Stimulated activated CD8-positive, alpha-beta memory T cell treated with anti-CD3 and anti-CD28 coated beads, Interleukin-4, amount 100 ng/mL, for 1 hour (primary cell): ENCODE measurements at places on chromosomes 2 and 18.

- DNase-seq: no peak
Measured at GRCh38 chr2:207974216-207974605, 51.1 kb downstream of the PLEKHM3 start.

GRCh38 chr2:237598468-237599208 lies 8.1 kb upstream of the RAB17 start:
- no peak for DNase-seq

DNA sequence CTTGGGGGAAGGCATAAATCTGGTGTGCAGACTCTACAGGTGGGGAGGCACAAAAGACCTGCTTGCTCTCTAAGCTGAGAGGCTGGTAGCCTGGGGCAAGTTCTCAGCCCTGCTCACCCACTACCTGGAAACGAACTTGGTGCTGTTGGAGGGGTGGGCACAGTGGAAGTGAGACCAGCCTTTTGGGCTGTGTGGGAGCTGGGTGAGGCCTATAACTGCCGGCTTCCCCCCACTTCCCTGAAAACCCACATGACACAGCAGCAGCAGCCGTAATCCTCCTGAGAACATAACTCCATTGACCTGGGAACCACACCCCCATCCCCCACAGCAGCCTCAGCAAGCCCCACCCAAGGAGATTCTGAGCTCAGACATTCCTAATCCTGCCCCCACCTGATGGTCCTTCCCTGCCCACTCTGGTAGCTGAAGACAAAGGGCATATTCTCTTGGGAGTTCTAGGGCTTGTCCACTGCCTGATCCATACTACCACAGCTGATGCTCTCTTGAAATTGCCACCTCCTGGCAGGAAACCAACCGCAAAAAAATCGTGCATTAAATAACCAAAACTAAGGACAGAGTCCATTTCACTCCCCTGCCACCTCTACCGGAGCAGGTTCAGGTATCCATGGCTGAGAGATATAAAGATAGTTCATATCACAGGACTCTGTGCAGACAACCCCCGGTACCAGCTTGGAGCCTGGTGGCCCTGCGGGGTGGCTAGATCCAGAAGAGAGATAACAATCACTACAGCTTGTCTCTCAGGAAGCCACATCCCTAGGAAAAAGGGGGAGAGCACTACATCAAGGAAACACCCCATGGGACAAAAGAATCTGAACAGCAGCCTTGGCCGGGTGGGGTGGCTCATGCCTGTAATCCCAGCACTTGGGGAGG lies 178.1 kb downstream of the NDUFA10 start:
- no peak for DNase-seq

DNA sequence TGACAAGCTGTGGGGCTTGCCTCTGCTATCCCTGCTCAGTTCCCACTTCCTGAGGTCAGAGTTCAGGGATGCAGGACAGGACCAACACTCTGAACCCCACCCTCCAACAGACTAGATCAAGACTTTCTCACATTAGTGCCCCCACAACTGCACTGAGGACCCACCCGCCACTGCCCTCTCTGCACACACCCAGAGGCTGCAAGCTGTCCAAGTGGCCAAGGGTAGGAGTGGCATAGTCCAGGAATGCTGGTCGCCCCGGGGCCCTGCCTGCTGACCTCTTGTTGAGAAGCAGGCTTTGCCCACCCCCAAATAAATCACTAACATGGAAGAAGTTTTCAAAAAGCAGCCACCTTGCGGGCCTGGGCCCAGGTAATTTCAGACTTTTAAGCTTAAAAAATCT lies 5.5 kb upstream of the KIF1A start:
- DNase-seq: no peak

GRCh38 chr2:216084547-216084946 lies 2.8 kb downstream of the TMEM169 start:
- no peak for DNase-seq

DNA sequence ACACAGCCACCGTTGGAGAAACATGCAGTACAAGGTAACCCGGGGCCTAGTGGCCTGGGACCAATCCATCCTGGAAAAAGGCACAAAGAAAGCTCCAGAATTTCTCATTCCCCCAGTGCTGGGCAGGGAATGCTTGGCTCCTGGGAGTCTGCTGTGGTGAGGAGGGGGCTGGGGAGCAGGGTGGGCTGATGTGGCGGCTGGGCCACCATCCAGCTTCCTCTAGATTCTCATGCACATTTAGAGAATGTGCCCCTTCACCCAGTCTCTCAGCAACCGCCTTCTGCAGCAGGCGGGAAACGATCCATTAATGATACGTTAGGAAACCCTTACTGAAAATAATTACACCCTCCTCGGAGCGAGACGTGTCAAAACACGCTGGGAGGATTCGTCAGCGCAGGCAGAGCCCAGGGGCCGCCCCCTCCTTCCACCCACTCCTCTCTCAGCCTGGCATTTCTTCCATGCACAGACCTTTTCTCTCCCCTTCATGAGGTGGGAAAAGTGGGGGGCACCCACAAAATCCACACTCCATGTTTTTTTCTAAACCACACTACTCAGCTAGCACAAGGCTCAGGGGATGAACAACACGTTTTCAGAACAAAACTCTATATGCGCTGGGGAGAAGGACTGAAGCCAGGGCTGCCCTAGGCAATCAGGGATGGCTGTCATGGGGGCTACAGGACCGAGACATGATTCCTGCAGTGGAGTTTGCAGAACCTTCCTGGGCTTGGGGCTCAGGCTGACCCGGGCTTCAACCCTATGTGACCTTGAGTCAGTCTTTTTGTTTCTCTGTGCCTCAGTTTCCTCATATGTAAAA lies 56.1 kb upstream of the SMAD7 start:
- no peak for DNase-seq

- DNase-seq: no peak
Measured at GRCh38 chr2:96661324-96661723, 18.8 kb downstream of the FER1L5 start.

DNA sequence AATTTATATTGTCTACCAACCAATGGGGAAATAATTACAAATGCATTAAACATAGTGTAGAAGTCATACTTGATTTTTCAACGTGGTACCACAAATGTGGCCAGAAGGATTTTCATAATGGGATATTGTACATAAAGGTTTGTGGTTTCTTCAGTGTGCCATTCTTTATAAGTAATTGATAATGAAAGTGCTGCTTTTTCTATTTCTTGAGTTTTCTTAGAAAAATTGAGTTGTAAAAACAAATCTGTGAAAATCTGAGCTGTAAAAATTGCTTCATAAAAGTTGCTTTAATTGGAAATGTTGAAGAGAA lies 103.6 kb downstream of the KYNU start:
- DNase-seq: no peak

DNA sequence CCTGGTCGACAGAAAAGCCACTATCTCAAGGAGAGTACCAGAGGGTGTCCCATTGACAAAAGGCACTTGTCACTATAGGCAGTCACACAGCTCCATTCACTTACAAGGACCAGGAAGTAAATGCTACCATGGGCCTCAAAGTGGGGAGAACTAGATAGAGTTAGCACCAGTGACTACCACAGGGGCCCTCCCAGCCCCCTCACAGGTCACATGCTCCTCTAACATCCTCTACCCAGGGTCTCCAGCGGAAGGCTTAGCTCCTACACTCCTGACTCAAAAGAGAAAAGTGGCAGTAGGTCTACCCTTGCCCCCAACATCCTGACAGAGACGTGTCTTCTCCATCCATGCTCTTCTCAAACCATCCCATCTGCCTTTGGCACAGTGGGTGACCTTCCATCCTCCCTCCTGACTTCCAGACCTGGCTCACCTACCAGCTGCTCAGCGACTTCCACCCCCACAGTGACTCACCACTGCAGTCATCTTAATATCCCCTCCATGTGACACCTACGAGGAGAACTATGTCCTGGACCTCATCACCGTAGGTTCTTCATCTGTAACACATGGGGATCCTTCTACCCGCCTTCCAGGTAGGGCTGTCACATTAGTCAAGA lies 5.6 kb upstream of the DNMT3A start:
- DNase-seq: no peak

DNA sequence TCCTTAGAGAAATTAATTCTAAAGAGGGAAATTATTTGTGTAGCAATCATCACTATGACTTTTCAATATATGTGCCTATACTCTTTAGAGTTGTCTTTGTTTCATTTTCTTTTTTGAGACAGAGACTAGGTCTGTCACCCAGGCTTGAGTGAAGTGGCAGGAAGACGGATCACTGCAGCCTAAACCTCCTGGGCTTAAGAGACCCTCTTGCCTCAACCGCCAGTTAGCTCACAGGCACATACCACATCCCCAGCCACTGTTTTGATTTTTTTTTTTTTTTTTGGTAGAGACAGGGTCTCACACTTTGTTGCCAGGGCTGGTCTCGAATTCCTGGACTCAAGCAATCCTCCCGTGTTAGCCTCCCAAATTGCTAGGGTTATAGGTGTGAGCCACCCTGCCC lies 12.4 kb downstream of the YWHAQ start:
- DNase-seq: no peak

- no peak for DNase-seq
Measured at GRCh38 chr2:72128843-72129227, 18.8 kb downstream of the CYP26B1 start.

- DNase-seq: no peak
Measured at GRCh38 chr18:57784034-57784800, 18.9 kb downstream of the ATP8B1 start.

GRCh38 chr2:40352041-40352702 lies 99.7 kb downstream of the SLC8A1 start:
- DNase-seq: no peak

DNA sequence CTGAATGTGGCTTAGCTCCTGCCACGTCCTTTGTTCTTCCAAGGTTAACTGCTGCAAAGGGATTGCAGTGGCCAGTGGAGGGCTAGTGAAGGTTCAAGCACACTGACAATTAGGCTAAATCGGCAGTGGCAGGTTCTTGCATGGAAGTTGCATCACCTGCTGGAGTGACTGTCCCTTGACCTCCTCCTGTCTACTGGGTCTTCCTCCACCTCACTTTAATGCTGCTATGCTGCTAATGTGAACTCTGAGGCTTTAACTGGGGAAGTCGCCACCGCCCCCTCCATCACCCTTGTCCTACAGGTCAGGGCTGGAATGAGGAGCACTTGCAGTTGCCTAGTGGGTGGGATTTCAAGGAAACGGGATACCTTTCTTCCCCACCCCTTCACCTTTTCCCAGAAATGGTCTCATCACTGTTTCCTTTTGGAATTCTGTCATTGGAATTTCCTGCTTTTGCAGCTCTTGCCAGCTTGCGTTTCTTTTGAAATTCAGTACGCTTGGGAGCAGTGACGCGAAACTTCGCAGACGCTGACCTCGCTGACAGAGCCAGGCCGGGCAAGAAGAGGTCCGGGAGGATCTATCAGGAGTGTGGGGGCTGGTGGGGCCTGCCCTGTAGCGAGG lies 150.3 kb downstream of the SH3RF3 start:
- no peak for DNase-seq

DNA sequence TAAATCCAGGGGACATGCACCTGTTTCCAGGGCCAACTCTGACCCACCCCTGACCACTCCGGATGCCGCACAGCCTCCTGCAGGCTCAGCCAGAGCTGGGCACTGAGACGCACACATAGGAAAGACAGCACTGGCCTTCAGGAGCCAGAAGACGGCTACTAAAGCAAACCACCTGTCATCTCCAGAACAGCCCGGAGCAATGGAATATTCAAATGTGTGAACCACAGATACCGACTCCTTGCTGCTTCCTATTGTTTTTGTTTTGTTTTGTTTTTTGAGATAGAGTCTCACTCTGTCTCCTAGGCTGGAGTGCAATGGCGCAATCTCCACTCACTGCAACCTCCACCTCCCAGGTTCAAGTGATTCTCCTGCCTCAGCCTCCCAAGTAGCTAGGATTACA lies 94.0 kb downstream of the LAMA1 start:
- no peak for DNase-seq

DNA sequence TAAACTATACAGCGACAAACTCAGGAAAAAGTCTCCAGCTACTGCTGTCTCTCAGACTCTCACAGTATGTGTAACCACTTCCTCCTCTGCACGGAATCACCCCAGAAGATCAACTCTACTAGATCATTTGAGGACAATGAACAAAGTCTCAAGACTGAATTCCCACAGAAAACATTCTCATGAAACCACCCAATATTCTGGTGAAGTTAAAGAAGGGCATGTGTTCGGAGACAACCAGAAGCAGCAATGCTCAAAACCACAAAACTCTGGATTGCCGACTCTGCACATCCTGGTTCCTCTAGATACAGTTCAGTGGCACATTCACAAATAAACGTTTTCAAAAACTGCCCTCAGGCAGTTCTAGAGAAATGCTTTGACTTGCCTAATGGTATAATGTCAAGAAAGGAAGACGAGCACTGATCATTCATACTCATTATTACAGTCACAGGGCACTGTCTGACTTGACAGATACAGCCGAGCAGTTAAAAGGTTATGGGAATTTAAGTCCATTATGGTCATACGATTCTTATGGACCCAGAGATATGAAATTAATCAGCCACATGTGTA lies 91.9 kb upstream of the STK17B start:
- DNase-seq: no peak

DNA sequence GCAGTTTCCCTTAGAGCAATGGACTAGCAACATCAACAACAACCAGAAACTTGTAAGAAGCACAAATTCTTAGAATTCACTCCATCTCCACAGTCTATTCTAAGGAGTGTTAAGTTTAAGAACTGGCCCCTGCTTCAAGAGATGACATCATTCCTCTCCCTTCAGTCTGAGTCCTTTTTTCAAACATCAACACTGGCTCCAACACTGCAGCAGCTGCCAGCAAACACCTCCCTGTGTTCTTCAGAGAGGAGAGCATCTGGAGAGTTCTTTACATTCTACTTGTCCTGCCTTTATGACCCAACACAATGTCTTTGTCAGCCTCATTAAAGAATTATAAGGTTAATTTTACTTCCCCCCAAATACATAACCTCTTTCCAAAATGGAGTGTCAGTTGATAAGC lies 122.3 kb downstream of the HNMT start:
- DNase-seq: no peak

GRCh38 chr2:150735894-150736498 lies 248.5 kb upstream of the RND3 start:
- no peak for DNase-seq

DNA sequence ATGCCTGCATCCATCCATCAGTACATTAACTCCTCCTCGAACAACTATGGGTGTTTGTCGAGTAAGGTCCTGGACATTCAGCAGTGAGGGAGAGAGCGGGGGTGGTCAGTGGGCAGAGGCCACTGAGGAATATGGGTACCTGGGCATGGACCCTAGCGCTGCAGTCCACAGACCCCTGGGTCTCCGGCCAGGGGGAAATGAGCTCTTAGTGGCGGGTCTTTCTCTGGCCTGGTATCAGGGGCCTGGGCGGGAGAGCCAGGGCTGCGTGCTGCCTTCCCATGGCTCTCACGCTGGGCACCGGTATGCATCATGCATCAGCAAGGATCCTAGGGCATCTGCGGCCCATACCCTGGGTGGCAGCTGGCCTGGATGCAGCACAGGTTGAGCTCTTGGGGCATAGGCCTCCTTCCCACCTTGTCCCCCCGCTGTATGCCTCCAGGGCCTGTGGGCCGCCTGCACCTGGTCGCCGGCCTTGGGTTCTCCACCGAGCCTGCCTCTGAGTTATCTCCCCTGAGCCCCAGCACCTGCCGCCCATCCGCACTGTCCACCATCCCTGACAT lies 1.3 kb upstream of the MOCOS start:
- no peak for DNase-seq

DNA sequence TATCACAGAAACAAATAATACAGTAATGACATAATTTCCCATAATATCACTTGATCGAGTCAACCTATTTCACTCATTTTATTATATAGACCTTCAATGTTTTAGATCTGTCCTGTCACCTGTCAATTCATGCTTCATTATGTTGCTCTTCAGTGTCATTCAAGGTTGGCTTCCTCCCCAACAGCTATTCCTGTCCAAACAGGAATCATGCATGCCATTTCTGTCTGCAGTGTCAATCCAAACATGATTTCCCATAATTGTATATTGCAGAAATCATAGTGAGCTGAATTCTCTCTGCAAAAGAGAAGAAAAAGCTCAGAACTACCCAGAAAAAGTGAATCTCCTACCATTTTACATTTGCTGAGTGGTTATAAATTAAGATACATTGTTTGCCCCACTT lies 628.6 kb downstream of the NR4A2 start:
- DNase-seq: no peak
